ENCODE measurements at places on chromosomes 5 and 9. TPM values are rescaled to one million over a fixed set of nuclear protein-coding genes. Genes with fewer than 3 reads are reported as not detected.
A peak's percentile ranks its signal among the peaks of the same experiment; 100 is the strongest.

DNA sequence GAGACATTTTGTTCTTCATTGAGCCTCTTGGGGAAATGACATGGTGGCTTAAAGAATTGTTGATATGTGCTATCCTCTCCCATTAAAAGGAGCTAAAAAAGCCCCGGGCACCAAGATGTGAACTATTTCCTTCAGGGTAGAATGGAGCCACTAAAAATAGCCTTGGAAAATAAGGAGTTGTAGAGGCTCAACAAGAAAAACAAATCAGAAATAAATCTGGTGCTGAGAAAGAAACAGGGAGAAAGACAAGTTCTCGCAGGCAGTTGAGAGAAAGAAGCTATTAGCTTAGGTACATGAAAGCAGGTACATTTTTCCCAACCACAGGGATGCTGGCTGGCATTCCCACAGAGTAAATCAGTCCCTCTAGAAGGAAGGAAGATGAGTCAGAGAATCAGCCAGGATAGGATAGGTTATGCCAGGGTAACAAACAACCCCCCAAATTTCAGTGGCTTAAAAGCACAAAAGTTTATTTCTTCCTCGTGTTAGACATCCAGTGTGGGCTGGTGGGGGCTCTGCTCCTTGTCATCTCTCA is 134.6 kb upstream of the ADRA1B start:
- no peak for DNase-seq

DNA sequence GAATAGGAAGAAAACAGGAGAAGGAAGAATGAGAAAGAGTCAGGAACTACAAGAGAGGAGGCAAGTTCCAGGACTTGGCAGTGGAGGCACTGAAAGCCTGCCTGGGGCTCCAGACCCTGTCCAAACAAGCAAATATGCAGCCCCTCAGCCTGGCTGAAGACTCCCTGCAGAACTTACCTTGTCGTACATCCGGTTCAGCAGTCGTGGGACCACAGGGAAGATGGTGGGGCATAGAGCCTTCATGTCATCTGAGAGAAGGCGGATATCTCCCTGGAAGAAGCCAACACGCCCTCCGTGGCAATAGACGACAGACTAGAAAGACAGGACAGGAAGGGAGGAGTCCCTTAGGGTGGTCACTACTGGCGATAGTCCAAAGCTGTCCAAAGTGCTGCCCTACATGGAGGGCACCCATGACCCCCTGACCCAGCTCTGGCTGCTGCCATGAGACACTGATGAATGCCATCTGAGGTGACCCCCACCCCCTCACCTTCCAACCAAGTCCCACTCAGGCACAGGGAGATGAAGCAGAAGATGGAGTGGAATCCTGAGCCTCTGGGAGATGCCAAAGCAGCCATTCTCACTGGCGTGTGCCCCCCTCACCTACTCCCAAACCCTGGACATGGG is 27.7 kb upstream of the MEIKIN start:
- no peak for DNase-seq

GRCh38 chr5:139341187-139341688 is 416 bp upstream of the PAIP2 start:
- DNase-seq: no peak

- no peak for DNase-seq
These were observed 120.4 kb upstream of the CDH9 start for GRCh38 chr5:27158775-27159174.

- DNase-seq: no peak
These were observed 116.6 kb upstream of the STARD4 start for GRCh38 chr5:111628901-111629300.

GRCh38 chr9:114250235-114250568 is 72.7 kb upstream of the ORM1 start:
- peak; percentile 55 for DNase-seq

DNA sequence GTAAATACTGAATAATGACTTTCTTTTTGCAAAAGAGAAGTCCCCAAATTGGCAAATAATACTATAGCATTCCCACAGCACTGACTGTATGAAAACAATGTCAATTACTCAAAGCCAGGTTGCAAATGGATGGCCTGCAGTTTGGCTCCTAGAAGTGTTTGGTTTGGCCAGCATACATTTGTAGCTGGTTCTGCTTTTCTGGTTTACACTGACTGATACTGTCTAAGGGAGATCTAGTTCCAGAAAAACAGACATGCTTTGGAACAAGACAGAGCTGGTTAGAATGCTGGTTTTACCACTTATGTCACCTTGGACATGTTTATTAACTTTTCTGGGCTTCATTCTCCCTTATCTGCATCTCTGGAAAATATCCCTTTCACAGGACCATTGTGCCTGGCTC is 81.5 kb upstream of the TRPM3 start:
- DNase-seq: no peak

DNA sequence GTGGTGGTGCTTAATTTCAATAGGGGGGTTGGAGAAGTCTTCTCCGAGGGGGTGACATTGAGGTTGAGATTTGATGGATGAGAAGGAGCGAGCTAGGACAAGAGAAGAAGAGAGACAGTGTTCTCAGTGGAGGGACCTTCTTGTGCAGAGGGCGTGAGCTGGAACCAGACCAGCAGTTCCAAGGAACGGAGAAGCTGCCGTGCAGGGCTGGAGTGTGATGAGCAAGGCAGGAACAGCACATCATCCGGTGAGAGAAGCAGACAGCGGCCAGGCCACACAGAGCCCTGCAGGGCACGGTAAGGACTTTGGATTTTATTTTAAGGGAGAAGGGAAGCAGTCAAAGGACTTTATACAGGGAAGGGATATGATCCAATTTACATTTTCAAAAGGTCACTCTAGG is 206.9 kb downstream of the MELK start:
- DNase-seq: no peak

- DNase-seq: no peak
These were observed 58.7 kb downstream of the ERGIC1 start for GRCh38 chr5:172892713-172893112.

GRCh38 chr5:15354021-15354420 is 146.0 kb upstream of the FBXL7 start:
- no peak for DNase-seq

DNA sequence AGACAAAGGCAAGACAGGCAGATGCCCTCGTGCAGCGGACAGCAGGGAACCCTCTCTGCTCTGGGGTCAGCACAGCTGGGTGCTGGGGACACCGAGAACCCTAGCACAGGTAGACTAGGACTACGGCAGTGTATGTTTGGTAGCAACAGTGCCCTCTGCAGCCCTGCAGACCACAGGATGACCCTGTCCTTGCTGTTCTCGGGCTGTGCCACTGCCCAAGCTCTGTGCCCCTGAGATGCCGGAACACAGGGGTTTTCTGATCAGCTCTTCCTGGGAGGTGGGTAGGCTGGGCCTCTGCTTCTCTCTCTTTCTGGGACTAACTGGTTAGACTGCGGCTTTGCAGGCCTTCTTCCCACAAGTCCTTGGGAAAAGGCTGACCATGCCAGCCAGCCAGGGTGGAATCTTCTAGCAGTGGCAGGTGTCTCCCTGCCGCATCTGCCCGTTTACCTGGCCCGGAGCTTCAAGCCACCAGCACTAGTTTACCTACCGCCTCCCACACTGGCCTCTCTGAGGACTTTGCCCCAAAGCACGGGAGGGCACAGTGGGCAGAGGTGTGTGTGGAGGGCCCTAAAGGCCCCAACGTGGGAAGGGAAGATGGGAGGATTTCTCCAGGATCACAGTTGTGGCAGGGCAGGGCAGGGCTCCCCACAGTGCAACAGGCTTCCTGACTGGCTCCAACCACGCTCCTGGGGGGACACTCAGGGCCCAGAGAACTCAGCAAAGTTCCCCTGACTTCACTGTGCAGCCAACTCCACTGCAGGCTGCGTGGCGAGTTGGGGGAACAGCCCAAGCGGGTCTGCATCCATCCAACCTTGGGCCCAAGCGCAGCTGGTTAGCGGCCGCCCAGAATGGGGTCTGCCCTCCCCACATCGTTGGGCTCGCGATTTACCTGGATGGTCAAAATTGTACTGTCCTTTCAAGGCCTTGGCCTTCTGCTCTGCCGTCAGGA is 1.2 kb downstream of the UCK1 start:
- no peak for DNase-seq

- no peak for DNase-seq
These were observed 68.6 kb upstream of the ADAMTS2 start for GRCh38 chr5:179413711-179414458.

DNA sequence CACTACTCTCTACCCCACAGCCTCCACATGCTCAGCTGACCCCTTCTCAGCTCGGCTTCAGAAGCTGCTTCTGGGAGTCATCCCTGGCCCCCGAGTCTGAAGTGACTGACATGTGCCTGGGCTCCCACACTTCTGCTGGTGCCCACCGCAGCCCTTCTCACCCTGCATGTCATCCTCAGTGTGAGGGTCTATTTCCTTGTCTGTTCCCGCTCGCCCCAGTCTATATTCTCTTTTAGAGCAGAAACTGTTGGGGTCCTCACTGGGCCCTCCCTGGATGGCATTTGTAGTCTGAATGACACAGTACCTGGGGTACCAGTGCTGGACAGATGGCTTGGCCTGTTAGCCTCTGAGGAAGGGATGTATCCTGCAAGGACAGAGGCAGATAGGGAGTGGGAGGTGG is 5.3 kb downstream of the ECSCR start:
- no peak for DNase-seq

GRCh38 chr5:147223948-147224791 is 10.7 kb upstream of the STK32A start:
- DNase-seq: peak; percentile 16

DNA sequence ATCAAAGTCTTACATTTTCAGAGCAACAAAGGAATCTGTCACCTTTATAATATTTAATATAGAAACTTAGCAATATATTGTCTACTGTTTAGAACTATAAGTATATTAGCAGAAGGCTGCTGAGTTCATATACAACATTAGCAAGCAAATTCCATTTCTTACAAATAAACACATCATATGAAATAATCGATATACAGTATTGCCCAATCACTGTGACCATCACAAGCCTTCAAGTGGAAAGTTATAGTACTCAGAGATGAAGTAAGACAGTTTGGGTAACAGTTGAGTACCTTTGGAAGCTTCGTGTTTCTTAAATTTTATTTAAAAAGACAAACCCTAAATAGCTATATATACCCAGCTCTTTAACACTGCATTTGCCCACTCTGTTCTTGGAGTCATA is 135.2 kb upstream of the IRX1 start:
- no peak for DNase-seq

DNA sequence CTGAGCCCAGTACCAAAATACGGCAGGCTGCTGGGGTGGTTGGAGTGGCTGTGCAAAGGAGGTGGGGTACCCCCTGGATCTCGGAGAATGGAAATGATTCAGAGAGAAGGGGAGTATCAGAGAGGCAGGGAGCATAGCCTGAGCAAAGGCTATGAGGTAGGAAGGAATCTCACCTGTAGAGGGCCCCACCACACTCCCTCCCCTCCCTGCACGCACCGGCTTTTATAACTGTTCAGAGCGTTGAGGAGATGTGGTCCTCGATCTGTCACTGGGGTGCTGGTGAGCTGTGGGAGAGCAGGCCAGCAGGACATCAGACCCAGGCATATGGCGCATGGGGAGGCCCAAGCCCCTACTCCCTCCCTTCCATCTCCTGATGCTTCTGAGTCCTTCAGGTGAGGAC is 13.2 kb downstream of the PHF19 start:
- DNase-seq: no peak

GRCh38 chr5:151051066-151051930 is 29.5 kb downstream of the TNIP1 start:
- peak; percentile 89 for DNase-seq

- DNase-seq: no peak
These were observed 4.0 kb upstream of the CCL28 start for GRCh38 chr5:43415935-43416802.

- no peak for DNase-seq
These were observed 619.4 kb downstream of the SLCO4C1 start for GRCh38 chr5:101676646-101677045.

Gene NR2F1
- 2.8 TPM for total RNA-seq

Gene IL17B
- total RNA-seq: not detected

Gene IL7R
- total RNA-seq: 26.6 TPM

Gene PCDHA7
- 1.4 TPM for total RNA-seq
